Activated CD4-positive, CD25-positive, alpha-beta regulatory T cell treated with anti-CD3 and anti-CD28 coated beads, Interleukin-2, amount 50 U/mL, for 24 hours (primary cell): ENCODE measurements at places on chromosomes 12 and 14.

- ATAC-seq: no peak
These were observed 7.6 kb upstream of the SRGAP1 start for GRCh38 chr12:63836936-63837335.

DNA sequence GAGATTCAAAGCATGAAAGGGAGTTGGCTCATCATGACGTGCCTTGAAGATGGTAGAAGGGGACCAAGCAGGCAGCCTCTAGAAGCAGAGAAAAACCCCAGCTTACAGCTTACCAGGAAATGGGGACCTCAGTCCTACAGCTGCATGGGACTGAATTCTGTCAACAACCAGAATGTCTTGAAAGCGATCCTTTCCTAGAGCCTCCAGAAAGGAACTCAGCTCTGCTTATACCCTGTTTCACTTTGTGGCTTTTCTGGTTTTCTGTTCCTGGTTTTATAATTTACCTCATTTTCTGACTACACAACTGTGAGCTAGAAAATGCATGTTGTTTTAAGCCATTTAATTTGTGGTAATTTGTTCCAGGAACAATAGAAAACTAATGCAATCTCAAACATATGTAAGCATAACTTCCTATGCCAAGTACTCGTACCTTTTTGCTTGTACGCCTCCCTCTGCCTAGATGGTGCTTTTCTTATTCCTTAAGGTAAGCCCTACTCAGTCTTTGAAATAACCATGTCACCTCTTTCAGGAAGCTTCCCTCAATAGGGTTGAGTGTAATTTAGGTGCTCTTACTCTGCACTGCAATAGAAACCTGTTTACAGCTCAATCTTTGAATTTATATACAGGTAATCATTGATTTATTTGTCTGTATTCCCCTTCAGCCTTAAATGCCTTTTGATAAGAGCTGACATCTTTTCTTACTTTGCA lies 348.8 kb downstream of the TMEM117 start:
- ATAC-seq: no peak

DNA sequence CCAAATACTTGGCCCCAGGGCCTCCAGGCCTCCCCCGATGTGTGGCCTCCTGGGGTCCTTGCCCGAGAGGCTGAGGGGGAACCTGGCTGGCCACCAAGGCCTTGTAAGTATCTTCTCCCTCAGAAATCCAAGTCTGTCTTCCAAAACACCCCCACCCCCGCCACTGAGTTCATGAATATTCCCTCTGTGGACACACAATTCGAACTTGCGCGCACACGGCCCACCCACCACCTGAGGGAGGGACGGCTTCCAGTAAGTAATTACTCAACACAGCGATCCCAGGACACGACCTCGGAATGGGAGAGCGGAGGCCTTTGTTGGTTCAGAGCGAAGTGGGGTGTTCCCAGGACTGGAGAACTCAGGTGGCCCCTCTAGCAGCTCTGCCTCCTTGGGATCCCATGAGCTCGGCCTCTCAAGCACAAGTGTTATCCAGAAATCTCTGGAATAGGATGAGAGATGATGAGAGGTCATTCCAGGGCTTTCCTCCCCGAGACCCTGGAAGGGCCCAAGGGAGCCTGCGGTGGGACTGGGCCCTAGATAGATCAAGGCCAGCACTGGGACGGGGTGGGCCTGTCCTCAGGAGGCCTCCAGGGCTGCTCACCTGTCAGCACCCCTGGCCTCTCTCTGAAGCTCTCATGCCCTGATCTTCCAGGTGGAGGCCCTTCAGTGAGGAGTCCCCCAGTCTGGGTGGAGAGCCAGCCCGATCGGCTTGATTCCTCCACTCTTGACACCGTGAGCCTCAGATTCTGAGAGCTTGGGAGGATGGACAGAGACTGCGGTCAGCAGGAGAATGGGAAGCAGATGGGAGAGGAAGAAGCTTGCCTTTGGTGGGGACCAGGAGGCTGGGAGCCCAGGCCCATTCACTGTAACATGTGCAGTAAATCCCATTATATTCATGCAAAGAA lies 219.0 kb upstream of the RTL1 start:
- ATAC-seq: no peak

DNA sequence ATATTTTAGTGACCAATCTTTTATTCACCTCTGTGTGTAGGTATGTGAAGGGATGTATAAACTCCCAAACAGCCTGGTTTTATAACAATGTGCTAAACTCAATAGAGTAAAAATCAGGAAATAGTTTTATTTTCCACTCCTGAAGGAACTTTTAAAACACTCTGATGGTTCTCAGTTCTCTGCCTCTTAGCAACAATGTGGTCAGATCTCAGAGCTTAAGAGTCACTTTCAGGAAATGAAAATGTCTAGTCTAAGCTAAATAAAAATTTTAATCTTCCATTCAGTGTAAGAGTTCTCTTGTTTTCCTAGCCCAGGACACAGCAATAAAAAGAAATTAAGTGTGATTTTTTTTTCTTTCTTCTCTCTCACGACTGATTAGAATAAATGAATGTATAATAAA lies 718.0 kb downstream of the C12orf50 start:
- ATAC-seq: no peak
